ENCODE measurements at places on chromosomes 3 and 15.

DNA sequence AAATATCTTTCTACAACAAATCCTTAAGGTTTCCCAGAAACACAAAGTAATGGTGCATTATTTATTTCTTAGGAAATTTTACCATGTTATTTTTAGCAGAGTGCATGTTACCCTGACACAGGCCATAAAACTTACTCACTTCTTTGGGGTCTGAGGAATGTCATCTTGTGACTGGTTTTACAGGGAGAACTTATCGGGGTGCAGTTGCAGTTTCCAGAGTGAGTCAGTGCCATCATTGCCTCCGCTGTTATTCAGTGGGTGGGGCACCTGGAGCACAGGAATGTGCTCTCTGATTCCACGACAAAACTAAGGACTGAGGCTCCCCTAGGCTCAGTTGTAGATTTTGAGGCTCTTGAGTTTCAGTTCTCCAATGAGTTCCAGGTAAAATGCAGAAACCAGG, 11.1 kb upstream of the GREM1 start:
- no peak for DNase-seq

DNA sequence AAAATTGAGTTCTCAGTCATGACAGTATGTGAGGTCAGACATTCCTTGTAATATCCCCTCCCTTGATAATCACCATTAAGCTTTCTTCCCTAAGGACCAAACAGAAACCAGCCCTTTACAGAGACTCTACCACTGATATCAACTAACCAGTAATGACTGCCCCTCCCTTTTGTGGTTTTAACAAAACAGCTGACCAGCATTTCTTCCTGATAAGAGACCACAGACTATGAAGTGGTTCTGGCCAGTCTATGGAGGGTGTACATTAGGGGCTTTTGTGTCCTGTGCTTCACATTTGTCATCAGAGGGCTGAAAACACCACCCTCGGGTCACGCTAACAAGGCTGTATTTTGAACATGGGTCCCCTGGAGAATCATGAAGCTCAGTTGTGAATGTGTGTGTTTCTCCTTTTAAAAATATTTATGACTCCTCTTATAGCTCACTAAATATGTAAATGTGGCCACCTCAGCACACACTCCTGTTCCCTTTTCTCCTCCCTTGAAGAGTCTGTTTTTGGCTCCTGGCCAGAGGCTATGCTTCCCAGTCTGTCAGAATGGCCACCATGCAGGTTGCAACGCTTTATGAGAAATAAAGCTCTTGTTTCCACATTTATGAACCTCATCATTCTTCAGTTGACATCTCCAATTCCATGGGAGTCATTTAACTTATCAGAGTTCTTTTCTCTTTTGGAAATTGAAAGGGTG, 239.3 kb downstream of the CPNE4 start:
- DNase-seq, result no peak

DNA sequence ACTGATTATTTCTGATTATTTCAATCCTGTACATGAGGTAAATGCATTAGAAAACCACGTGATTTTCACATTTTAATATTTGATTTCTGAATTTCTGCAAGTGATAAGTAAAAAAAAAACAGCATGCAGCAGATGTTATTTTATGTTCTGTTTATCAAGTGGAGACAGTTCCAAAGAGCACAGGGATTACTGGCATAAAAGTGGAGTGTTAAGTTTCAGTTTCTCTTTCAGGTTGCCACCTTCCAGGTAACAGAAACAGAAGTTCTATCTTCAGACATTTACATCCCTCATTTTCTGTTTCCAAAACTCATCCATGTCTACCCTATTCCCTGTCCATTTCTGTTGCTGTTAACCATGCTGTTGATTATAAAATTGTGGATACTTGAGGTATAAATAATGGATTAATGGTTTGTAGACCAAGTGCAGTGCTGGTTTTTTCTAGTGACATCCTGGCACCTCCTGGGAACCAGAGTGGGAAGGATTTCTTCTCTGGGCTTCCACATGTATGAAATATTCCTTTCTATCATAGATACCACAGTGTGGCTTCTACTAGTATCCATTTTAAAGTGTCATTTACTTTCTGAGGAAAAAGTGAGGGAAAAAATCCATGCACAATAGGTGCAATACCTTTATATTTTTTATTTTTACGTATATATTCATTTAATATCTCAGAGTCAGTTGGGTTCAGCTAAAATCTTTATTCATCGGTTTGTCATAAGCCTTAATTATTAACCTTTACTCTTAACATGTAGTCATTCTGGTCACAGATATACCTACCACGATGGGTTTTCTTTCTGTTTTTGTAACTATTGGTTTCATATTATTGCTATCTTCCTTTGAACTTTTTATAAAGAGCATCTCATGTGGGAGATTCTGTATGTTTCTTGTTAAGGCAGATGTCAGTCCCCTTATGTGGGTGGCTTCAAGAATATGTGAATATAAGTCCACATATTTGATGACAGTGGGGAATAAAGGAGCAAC, 1010.0 kb downstream of the SQOR start:
- no peak for DNase-seq

GRCh38 chr3:61960976-61961375, 399.6 kb downstream of the PTPRG start:
- no peak for DNase-seq

DNA sequence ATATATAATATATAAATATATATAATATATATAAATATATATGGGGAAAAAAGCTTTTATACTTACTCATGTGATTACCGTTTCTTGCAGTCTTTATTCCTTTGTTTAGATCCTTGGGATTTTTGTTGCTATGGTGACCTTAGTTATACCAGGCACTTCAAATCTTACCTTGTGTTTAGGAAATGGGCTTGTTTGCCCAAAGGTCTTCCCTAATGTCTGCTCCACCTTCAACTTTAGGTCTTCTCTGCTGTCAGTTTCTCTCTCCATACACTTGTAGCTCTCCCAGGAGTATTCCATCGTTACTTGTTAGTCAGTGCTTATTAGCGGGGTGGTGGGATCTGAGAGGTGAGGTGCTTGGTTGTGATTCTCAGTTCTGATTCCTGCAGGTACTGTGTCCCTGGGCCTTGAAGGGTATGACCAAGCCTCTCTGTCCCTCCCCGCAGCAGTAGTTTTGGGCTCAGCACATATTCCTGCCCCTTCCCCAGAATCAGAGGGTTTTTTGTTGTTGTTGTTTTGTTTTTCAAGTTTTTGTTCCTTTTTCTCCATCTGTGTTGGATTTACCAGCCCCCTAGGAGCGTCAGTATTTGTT, 9.6 kb upstream of the LAMP3 start:
- no peak for DNase-seq

DNA sequence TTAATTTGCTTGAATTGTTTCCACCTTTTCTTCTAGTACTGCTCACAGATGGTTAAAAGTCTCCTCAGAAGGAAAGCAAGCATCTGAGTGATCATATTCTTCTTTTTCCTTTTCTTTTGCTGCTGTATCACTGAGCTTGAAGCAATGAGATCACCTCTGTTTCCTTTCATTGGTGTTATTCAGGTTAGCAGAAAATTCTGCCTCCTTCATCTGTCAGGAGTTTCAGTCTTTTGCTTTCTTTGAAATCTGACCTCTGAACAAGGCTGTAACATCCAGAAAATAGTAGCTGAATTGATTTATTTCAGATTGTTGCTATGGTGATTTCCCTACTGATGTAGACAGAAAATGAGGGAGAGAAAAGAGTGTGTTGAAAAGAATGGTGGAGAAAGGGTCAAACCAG, 343.0 kb downstream of the MFSD1 start:
- no peak for DNase-seq

DNA sequence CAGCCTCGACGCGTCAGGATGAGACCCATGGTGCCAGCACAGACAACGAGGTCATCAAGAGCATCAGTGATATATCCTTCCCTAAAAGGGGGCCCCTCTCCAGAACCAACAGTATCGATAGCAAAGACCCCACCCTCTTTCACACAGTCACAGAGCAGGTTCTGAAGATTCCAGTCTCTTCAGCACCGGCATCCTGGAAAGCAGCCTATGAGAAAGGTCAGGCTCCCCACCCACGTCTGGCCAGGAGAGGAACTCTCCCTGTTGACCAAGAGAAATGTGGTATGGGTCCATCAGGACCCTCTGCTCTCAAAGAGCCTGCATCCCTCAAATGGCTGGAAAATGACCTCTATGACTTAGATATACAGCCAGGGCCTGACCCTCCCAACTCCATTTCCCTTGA, 11.6 kb downstream of the ANKRD34C start:
- no peak for DNase-seq

DNA sequence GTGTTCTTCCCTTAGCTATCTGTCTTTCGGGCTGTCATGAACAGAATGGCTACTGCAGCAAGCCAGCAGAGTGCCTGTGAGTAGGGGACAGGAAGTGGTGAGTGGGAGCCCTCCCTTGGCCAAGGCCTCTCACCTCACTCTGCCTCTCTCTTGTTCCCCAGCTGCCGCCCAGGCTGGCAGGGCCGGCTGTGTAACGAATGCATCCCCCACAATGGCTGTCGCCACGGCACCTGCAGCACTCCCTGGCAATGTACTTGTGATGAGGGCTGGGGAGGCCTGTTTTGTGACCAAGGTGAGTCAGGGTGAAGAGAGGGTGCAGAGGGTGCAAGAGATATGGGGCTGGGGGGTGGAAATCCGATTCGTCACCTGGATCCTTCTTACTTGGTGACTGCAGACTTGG, 3.0 kb downstream of the DLL4 start:
- no peak for DNase-seq

- DNase-seq, result no peak
Measured at GRCh38 chr15:70526221-70526973, 237.0 kb downstream of the UACA start.

GRCh38 chr15:39267685-39268084, 313.2 kb upstream of the THBS1 start:
- DNase-seq, result no peak

All from CD4-positive, alpha-beta T cell (primary cell).